ENCODE measurements at places on chromosomes 12 and 14.

GRCh38 chr12:96445691-96446583 is 43.4 kb upstream of the CFAP54 start:
- DNase-seq: peak; percentile 17

GRCh38 chr12:93621986-93622385 is 49.5 kb downstream of the SOCS2 start:
- no peak for DNase-seq

- DNase-seq: no peak
Observed at GRCh38 chr14:37048666-37049071, 123.7 kb downstream of the SLC25A21 start.

- DNase-seq: no peak
Observed at GRCh38 chr12:3553681-3554370, 62.8 kb downstream of the PRMT8 start.

- DNase-seq: no peak
Observed at GRCh38 chr12:83827193-83827592, 1085.4 kb downstream of the SLC6A15 start.

GRCh38 chr12:50597200-50598195 is 92.7 kb downstream of the DIP2B start:
- no peak for DNase-seq

- DNase-seq: no peak
Observed at GRCh38 chr12:9615420-9616136, 7.9 kb upstream of the KLRB1 start.

- no peak for DNase-seq
Observed at GRCh38 chr14:34256223-34256622, 205.8 kb downstream of the SPTSSA start.
